ENCODE measurements at places on chromosomes 3 and 15.

- no peak for DNase-seq
Measured at GRCh38 chr3:47578691-47579632, at the start of gene CSPG5. TSS of gene CSPG5 (minus strand) at chr3:47578865. CDS start at chr3:47578693, 172 bp downstream.

GRCh38 chr3:177057768-177058167 lies 139.5 kb downstream of the TBL1XR1 start:
- peak; percentile 20 for DNase-seq

DNA sequence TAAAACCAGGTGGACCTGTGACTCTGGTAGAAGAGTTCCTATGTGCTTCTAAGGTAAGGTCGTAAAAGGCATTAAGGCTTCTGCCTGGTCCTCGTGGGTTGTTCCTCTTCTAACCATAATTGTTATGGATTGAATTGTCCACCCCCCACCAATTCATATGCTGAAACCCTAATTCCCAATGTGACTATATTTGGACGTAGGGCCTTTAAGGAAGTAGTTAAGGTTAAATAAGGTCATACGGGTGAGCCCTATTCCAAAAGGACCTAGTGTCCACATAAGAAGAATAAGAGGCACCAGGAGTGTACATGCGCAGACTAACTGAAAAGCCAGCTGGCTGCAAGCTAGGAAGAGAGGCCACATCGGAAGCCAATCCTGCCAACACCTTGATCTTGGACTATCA lies 1.9 kb downstream of the ADPGK start:
- no peak for DNase-seq

DNA sequence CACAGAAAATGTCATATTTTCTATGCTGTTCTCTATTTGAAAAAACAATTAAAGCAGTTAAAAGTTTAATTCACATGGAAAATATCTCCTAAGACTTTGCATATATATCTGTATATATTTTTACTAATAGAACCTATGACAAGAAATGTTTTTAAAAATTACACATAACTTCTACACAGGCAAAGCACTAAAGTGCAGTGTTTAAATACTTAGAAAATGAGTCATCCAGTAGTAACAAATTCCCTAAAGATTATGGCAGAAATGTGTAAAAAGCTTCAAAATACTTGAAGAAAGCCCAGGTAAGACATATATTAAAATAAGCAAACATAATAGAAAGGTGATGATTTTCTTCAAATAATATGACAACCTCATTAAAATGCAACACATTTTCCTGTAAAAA lies 236.6 kb downstream of the TBC1D5 start:
- DNase-seq = no peak

DNA sequence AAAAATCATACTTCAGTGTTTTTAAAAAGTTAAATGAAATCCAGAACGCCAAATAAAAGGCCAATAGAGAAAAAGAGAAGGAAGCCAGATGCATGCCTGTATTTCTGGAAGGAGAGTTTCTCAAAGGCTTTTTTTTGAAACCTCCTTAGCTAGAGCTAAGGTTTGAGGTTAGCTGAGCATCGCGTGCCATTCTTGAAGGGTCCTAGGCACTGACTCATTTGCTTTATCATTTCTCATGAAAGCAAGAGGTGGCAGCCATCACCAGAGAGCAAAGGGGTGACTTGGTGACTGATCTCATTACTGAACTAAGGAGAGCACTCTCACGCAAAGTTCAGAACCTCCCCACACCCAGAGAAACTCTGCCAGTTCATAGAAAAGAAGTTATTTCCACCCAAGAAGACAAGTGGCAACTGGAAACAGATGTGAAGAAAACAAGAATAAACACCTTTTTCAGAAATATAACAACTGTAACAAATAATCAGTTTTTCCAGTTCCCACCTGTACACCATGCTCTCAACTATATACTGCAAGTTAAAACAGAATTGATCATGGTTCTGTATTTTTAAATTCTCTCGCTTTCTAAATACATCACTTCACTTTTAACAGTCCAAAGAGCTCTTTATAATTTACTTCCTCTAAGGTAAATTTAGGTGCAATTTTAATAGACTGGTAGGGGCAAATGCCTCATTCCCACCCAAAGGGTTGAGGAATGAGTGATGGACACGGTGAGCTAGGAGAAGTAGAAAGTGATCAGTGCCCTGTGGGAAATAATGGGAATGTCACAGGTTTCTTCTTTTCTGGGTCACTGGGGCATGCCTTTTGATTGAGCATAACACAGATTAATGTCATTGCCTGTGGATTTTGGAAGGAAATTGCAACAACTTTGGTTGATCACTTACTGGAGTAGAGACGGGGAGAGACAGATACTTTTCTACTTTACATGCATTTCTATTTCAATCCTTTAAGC lies 24.7 kb downstream of the GPR15 start:
- no peak for DNase-seq

DNA sequence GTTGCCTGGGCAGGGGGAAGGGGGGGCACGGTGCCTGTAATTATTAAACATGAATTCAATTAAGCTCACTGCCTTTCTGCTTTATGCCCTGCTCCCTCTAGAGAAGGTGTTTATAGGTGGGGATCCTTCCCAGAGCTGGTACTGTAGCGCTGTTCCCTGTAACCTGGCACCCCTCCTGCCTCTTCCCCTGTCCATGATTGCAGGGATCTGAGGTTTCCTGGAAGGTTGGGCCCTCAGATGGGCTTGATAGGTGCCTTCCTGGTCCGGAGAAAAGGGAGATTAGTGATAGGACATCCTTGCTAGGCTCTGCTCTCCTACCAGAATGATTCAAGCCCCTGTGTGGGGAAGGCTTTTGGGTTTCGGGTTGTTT lies 2.1 kb upstream of the FAM131A start:
- no peak for DNase-seq

DNA sequence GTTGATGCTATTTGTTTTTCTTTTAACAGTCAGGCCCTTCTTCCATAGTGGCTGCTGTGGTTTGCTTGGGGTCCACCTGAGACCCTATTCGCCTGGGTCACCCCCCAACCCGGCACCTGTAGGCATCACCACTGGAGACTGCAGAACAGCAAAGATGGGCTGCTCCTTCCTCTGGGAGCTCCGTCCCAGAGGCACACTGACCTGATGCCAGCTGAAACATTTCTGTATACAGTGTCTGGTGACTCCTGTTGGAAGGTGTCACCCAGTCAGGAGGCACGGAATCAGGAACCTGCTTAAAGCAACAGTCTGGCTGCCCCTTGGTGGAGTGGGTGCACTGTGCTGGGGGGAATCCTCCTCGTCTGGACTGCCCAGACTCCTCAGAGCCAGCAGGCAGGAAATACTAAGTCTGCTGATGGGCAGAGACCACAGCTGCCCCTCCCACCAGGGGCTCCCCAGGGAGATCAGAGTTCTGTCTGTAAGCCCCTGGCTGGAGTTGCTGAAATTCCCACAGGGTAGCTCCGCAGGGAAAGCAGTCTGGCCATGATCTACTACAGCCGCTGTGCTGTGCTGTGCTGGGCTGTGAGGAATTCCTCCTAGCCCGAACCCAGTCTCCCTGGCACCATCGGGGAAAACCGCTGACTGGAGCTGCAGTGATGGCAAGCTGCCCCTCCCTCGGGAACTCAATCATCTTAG lies 248.2 kb downstream of the TBC1D5 start:
- no peak for DNase-seq

GRCh38 chr3:136632625-136633081 lies 119.5 kb downstream of the STAG1 start:
- no peak for DNase-seq

- DNase-seq = no peak
Measured at GRCh38 chr3:116394365-116394764, 50.9 kb downstream of the LSAMP start.

Data from DMS153 (cell line).